ENCODE measurements at places on chromosomes 5 and 9.
A peak's percentile ranks its signal among the peaks of the same experiment; 100 is the strongest.

GRCh38 chr5:165894916-165895315 is 2389.5 kb downstream of the MAT2B start:
- DNase-seq = no peak

GRCh38 chr9:126381195-126381594 is 54.6 kb downstream of the MVB12B start:
- no peak for DNase-seq

DNA sequence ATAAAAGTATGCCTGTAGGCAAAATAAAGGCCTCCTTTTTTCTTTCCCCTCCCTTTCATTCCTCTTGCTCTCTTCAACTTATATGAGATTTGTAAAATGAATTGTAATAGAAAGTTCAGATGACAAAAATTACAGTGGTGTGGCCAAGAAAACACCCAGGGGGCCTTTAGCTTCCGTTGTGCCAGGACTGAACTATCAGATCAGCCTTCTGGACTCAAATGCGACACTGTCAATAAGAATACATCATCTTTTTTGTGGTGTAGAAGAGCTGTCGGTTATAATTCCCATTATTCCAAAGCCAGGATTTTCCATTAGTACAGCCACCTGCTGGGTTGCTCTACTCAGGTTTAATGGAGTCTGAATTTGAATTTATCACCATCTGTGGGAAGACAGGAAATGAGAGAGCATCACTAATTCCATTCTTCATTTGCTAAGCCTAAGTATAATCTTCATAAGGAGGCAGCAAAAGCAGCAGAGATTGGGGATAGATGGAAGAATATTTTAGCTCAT is 443.4 kb downstream of the ANXA1 start:
- no peak for DNase-seq

GRCh38 chr9:133954862-133955529 is 37.1 kb downstream of the VAV2 start:
- DNase-seq = no peak

GRCh38 chr5:56039985-56040384 is 45.2 kb upstream of the IL6ST start:
- DNase-seq = no peak

DNA sequence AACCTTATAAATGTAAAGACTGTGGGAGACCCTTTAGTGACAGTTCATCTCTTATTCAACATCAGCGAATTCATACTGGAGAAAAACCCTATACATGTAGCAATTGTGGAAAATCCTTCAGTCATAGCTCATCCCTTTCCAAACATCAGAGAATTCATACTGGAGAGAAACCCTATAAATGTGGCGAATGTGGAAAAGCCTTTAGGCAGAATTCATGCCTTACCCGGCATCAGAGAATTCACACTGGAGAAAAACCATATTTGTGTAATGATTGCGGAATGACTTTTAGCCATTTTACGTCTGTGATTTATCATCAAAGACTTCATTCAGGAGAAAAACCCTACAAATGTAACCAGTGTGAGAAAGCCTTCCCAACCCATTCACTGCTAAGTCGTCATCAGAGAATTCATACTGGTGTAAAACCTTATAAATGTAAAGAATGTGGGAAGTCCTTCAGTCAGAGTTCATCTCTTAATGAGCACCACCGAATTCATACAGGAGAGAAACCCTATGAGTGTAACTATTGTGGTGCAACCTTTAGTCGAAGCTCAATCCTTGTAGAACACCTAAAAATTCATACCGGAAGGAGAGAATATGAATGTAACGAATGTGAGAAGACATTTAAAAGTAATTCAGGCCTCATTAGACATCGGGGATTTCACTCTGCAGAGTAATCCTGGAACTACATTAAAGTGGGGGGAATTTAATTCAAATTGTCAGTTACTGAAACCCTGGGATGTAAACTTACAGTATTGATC is 17.7 kb downstream of the ZNF483 start:
- DNase-seq = no peak

DNA sequence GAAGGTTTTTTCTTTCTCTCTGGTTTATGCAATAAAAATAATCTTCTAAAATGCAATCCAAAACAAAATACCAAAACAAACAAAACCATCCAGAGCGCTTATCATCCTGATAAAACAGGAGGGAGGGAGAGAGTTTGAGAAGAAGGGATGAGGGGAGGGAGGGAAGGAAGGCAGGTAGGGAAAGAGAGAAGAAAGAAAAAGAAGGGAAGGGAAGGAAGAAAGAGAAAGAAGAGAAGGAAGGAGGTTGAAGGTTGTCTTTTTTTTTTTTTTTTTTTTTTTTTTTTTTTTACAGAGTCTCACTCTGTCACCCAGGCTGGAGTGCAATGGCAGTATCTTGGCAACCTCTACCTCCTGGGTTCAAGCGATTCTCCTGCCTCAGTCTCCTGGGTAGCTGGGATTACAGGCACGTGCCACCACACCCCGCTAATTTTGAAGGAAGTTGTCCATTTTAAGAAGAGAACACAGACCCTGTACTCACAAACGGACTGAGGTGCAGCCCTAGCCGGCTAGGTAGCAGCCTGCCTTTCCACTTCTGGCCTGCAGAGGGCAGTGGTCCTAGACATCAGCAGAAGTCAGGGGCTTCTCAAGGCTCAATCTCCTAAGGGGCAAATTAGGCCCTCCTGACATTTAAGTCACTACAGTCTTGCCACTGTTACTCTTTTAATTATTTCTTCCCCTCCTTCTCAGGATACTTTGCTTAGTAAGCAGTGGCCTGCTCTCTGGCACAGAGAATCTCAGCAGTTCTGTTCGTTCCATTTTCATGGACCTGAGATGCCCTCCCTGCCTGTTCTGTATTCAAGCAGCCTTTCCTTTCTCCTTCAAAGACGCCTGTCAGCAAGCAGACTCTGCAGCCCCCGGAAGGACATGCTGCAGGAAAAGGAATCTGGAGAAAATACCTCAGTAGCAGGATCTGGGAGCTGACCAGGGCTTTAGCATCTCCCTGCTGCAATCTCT is 76.4 kb downstream of the EPB41L4B start:
- DNase-seq = no peak

DNA sequence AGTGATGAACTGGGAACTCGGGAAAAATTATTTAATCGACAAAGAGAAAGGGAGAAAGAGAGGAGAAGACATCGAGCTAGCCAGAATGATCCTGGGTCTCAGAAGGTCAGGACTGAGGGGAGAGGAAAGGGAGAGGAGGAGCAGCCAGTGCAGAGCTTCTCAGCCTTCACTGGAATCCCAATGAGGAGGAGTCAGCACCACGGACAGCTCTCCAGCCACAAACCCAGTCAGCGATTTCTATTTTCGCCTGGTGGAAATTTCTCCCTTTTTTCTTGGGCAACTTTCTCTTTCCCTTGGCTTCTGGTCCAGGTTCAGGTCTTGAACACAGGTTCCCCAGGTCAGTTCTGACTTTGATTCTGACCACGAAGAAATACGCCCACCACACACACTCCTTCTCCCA is 1.6 kb upstream of the BRINP1 start:
- peak; percentile 12 for DNase-seq

GRCh38 chr5:99248066-99248465 is 319.3 kb upstream of the CHD1 start:
- DNase-seq = no peak

DNA sequence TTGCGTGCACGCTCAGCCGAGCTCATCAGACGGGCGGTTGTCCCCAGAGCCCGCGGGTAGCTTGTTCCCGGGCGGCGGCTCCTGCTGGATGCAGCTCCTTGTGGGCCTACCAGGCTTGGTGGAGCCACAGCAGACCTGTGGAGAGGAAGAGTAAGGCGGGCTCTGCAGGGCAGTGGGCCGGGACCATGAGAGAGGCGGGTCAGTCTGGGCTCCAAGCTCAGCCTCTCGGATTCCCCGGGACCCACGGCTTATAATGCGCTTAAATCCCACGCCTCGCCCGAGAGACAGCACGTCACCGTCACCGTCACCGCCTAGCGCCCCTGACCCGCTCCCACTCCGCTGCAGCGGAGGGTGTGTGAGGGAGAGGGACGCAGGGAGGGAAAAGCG is 1.9 kb upstream of the ANKRD18A start:
- DNase-seq = no peak

- no peak for DNase-seq
Observed at GRCh38 chr5:39328731-39329130, 35.6 kb downstream of the C9 start.

DNA sequence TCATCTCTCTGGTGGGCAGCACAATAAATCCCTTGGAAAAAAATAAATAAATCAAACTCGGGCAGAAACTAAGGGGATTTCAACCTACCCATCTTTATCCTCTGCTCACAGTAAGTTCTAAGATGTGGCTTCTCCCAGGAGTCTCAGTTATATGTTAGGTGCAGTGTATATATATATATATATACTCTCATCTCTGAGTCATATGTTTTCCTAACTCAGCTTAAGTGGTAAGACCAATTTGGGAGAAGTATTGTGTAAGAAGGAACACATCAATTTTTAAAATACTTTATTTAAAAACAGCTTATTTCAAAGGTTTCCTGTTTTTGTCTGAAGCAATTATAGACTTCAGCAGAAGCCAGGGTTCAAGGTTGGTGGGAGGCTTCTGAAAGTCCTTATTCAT is 20.3 kb upstream of the OSMR start:
- DNase-seq = no peak

DNA sequence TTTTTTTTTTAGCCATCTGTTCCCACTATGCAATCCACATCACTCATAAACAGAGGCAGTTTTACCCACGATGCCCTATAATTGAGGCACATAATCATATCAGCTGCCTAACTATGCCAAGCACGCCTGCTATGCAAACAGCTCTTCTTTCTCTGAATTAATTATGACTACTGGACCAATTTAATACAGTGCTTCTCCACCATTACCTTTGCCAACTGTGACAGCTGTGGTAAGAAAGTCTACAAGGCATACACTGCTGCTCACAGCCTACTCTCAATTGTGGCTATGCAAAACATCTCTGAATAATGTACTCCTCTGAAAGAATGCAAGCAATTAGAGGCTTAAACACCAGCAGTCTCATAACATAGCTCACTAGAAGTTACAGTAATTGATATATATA is 97.1 kb downstream of the DTWD2 start:
- DNase-seq = no peak

DNA sequence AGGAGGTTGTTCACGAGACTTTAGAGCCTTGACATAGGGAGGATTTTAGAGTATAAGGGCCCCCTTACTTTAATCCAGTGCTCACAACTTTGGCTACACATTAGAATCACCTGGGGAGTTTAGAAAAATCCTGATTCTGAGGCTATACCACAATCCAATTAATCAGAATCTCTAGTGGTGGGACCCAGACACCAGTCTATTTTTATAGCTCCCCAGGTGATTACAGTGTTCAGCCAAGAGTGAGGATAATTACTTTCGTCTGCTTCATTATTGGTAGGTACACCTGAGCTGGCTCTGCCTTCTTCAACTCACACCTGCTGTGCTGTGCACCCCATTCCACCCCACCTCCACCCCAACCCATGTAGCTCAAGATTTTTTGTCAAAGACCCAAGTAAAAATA is 141.3 kb upstream of the EPB41L4A start:
- DNase-seq = no peak

DNA sequence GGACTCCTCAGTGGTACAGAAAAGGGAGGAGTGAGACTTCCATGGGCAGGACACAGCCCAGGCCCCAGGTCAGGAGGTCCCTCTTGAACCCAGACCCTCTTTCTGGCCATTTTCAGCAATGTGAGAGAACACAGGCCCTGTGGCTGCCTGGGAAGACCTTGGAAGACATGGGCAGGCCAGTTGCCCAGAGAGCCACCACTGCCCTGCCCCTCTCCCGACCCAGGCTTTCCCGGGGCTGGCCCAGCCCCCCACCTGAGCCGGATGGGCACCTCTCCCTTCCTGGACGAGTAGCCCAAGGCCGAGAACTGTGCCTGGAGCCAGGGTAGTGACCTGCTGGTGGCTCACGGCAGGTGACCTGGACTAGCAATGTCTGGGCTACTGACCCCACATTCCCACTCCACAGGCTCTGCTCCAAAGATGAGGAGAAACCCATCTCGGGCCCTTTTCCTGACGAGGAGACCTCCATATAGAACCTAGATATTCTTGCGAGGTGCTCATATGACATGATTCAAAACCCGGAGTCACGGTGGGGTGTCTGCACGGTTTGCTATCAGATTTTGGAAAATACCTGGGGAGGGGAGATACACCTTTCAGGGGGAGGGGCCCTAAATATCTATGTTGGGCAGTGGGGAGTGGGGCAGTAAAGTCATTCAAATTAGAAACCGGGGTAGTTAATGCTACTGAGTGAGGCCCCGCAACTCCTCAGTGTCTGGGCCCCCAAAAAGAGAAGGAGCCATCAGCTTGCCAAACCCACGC is 59.4 kb downstream of the ZNF354C start:
- no peak for DNase-seq

DNA sequence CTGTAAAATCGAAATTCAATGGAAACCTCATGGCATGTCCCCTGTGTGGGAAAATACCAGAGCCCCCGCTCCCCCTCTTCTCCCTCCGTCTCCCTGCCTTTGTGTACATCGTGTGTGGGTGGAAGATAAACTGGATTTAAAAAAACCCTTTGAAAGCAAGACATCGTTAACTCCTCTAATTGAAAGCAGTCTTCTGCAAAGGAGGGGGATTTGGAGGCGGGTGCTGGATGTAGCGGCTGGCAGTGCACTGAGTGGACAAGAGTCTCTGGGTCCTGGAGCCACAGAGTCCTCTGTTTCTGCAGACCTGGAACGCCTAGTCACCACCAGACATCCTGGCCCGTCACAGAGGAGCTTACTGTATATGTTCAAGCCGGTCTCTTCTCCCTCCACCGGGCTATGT is 169.4 kb downstream of the PAPPA start:
- no peak for DNase-seq

DNA sequence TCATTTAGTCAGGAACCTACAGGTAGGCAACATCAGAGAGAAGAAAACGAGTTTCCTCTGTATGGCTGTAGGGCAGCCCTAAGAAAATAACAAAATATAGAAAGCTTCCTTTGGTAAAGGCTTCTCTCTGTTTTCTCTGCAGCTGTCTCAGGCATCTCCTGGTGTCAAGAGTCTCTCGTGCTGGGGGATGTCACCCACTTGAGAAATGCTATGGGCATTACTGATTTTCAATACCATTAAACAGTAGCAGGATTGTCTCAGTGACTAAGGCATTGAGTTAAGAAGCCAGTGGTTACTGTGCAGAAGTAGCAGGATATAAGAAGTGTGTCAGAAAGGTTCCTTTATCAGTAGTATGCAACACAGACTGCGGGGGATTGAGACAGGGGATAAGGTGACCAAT is 32.4 kb downstream of the LIFR start:
- DNase-seq = no peak

- no peak for DNase-seq
Observed at GRCh38 chr5:110321117-110321516, 405.4 kb downstream of the TMEM232 start.

DNA sequence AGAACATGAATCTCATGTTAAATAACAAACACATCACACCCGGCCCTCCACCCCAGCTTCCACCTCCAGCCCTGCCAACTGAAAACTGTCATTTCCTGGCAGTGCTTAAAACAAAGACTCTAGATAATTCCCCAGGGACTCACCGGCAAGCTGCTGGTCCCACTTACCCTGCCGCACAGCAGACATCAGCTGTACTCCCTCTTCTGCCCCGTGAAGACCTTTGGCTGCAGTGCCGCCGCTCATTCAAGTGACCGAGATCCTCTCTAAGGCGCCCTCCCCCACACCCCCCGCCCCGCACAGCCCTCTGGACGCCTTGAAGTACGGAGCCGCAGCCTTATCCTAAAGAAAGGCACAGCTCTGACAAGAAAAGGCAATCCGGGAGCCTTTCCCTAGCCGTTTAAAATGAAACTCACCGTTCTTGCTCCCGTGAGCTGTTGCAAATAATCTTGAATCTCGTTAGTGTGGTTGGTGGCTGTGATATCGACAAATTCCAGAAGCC is 434 bp downstream of the GLRX start:
- DNase-seq = no peak

GRCh38 chr5:152331718-152332117 is 73.4 kb downstream of the NMUR2 start:
- no peak for DNase-seq

Measured in amygdala (tissue), 56 donors.